ENCODE measurements at places on chromosomes 6 and 20. TPM values are rescaled to one million over a fixed set of nuclear protein-coding genes. Genes with fewer than 3 reads are reported as not detected.

TNNC2 gene
- 0.29 TPM for total RNA-seq

GRCh38 chr20:18456600-18456999 is 10.2 kb downstream of the DZANK1 start:
- no peak for DNase-seq

- DNase-seq, result no peak
These were observed 33.1 kb downstream of the NR2E1 start for GRCh38 chr6:108198761-108199498.

- DNase-seq, result no peak
These were observed 130.0 kb downstream of the FOXC1 start for GRCh38 chr6:1739680-1740079.
